ENCODE measurements at places on chromosomes 1 and 21.

DNA sequence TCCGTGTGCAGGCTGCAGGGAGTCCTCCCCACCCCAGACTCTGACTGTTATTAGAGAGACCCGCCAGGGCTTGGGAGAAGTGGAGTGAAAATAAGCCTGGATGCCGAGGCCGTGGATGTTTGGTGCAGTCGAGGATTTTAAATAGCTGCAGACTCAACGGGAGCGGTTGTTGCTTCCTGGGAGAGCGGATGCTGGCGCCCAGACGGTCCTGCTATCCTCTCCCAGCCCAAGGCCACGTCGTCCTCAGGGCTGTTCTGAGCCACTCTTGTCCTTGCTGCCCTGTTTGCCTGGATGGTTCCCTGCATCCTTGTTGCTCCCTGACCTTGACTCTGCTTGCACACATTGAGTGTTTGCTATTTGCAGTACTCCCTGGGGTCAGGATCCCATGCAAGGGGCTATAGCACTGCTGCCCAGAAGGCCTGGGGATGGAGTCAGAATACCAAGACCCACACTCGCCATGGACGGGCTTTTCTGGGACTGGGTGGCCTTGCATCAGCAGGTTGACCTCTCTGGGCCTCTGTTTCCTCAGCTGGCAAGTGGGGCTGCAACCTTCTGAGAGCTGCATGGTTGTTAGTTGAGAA, 205.3 kb upstream of the C1orf174 start:
- no peak overlapping the region for H3K27ac ChIP-seq
- H3K4me1 ChIP-seq: no peaks in the 10 kb centered on the region
- DNase-seq: no peak
- H3K36me3 ChIP-seq: no peaks in the 10 kb centered on the region
- H3K4me3 ChIP-seq: no peak overlapping the region
- peaks cover 18% of the 10 kb centered on the region for H3K27me3 ChIP-seq

DNA sequence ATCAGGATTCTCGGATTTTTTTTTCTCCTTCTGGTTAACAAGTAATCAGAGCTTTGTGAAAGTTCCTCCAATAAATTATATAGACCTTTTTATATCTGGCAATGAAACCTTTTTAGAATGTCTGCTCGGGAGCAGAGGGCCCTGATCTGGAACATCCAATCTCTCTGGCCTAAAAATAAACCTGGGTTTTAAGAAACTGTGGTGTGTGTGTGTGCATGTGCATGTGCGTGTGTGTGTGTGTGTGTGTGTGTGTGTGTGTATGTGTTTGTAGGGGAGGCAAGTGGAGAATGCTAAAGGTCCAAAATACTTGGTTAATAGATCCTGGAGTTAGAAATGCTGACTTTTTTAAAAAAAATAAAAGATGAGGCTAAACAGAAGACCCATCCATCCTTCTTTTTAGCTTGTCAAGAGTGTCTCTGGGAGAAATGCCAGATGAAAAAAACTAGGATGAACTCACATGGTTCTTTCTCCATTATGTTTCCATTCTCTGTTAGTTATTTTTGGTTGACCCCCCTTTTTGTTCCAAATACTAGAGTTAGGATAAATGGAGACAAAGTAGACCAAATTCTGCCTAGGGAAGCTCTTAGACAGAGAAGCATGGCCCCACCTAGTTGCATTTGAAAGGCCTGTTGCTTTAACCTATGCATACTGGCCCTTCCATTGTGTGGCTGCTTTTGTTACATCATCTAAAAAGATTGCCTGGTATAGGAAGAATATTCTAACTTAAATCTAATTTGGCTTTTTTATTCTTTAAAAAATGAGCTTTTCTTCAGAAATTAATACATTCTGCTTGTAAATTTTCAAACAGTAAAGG, 175.9 kb downstream of the PAPPA2 start:
- no peaks in the 10 kb centered on the region for H3K4me1 ChIP-seq
- no peaks in the 10 kb centered on the region for H3K27me3 ChIP-seq
- no peak overlapping the region for H3K27ac ChIP-seq
- no peak for DNase-seq

DNA sequence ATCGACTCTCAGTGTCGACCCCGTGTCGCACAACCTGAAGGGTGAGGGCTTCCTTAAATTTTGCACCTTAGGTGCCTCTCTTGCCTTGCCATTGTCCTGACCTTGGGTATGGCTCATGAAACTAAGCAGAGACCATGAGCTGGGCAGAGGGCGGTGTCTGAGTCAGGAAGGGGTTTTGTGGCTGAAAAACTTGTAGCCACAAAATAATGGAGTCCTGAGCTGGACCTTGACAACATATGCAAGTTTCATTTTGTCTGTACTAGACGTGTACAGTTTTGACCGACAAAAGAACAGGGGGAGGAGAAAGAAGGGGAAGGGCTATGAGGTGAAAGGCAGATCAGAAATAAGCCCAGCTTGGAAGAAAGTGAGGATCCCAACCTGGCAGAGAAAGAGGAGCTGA, 8.3 kb upstream of the RUNX1 start:
- DNase-seq: no peak
- H3K36me3 ChIP-seq: no peaks in the 10 kb centered on the region
- H3K27ac ChIP-seq: no peak overlapping the region
- H3K4me3 ChIP-seq: no peak overlapping the region
- no peaks in the 10 kb centered on the region for H3K27me3 ChIP-seq

- H3K27me3 ChIP-seq: peaks cover 9% of the 10 kb centered on the region
- no peaks in the 10 kb centered on the region for H3K36me3 ChIP-seq
- H3K27ac ChIP-seq: no peak overlapping the region
- DNase-seq: no peak
- no peak overlapping the region for H3K4me3 ChIP-seq
- H3K4me1 ChIP-seq: no peaks in the 10 kb centered on the region
These were observed 25.7 kb upstream of the CCDC190 start for GRCh38 chr1:162886705-162887104.

- H3K4me1 ChIP-seq: no peaks in the 10 kb centered on the region
- no peak for DNase-seq
- H3K36me3 ChIP-seq: no peaks in the 10 kb centered on the region
- H3K27me3 ChIP-seq: peaks cover 3% of the 10 kb centered on the region
- no peak overlapping the region for H3K4me3 ChIP-seq
These were observed 343.8 kb downstream of the RPS6KC1 start for GRCh38 chr1:213394837-213395236.

- DNase-seq: no peak
- no peaks in the 10 kb centered on the region for H3K27me3 ChIP-seq
- no peaks in the 10 kb centered on the region for H3K36me3 ChIP-seq
- H3K4me1 ChIP-seq: no peaks in the 10 kb centered on the region
- H3K27ac ChIP-seq: no peak overlapping the region
- no peak overlapping the region for H3K4me3 ChIP-seq
These were observed 483.4 kb downstream of the PLPP3 start for GRCh38 chr1:56095696-56096665.

DNA sequence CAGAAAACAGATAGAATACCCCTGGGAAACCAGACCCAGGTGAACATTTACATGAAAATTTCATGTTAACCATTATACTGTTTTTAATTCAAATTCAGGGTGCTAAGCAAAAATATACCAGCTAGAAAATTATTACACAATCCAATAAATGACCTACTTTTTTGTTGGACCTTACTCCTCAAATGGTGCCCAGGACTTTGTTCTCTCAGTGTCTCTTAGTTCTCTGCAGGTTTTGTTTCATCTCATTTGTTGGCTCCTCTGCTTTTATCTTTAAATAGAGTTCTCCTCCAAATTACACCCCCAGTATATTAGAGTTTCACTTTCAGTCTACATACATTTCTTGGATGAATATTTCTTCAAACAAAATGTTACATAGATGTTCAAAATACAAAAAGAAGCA, 314.8 kb downstream of the TPR start:
- no peaks in the 10 kb centered on the region for H3K36me3 ChIP-seq
- no peaks in the 10 kb centered on the region for H3K4me1 ChIP-seq
- H3K4me3 ChIP-seq: no peak overlapping the region
- no peak for DNase-seq
- H3K27me3 ChIP-seq: peaks cover 4% of the 10 kb centered on the region

DNA sequence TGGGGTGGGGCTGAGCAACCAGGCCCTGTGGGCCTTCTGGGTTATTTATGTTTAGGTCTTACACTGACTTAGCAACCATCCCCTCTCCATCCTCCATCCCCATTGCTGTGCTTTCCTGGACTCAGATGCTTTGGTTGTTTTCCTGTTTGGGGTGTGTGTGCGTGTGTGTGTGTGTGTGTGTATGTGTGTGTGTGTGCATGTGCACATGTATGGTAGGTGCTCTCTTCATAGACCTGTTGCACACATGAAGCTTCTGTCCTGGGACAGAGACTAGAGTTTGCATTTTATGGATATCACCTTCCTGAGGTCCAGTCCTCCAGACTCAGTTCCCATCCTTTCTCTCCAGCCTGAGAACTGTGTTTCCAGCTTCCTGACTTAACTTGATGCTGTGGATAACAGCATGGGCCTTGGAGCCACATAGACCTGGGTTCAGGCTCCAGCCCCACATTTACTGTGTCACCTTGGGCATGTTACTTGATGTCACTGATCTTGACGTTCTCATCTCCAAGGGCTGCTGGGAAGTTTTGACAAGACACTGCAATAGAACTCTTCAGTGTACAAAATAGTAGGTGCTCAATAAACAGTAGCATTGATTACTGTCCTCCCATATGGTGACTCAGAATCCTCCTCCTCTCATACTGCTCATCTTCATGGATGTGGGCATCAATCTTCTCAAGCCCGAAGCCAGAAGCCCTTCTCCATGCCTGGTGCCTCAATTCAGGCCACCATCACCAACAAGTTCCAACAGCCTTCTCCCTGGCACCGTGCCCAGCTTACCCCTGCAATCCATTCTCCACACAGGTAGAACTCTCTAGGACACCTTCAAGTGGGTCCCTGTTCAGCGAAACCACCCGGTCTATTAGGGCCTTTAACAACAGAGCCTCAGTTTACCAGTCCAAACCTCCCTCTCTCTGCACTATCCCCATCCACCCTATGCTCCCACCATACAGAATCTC, 181.8 kb upstream of the EDN2 start:
- H3K27ac ChIP-seq: peak overlapping the region; percentile 91
- no peaks in the 10 kb centered on the region for H3K27me3 ChIP-seq
- H3K4me1 ChIP-seq: peaks cover 84% of the 10 kb centered on the region
- peaks cover 5% of the 10 kb centered on the region for H3K36me3 ChIP-seq

DNA sequence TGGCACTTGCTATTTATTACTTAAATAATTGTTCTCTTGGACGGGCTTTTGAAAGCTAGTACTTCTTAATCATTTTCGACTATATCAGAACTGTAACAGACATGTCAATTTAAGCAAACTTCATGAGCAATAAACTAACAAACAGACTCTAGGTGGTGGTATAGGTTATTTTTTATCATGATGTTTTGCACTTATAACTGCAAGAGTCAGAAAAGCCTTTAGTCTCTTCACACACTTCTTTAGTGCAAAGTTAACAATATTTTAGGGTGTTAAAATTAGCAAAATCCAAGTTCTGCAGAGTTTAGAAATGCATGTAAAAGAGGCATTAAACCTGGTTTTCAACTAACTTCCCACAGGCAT, 2.2 kb downstream of the NRIP1 start:
- no peak for DNase-seq
- H3K27me3 ChIP-seq: no peaks in the 10 kb centered on the region
- peaks cover 67% of the 10 kb centered on the region for H3K4me1 ChIP-seq
- H3K27ac ChIP-seq: peak overlapping the region; percentile 97
- H3K36me3 ChIP-seq: peaks cover 12% of the 10 kb centered on the region

- DNase-seq: no peak
- H3K4me3 ChIP-seq: no peak overlapping the region
- H3K4me1 ChIP-seq: peaks cover 29% of the 10 kb centered on the region
- H3K36me3 ChIP-seq: no peaks in the 10 kb centered on the region
- peaks cover 5% of the 10 kb centered on the region for H3K27me3 ChIP-seq
These were observed 40.3 kb downstream of the PLEKHA6 start for GRCh38 chr1:204319462-204319861.

DNA sequence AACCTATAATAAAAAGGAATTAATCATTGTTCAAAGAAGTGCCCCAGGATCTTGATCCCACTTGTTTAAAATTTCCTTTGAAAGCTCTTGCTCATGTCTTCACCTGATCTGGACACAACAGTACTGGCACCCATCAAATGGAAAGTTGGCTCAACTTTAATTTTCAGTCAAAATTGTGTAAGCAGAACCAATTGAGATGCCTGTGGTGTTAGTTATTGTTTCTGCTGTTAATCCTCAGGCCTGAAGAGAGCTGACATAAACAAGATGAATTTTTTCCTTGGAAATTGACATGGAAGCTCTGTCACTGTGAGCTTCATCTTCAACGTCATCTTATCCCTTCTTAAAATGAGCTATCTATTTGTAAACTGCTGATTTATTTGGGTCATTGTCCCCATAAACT, 88.3 kb upstream of the TNFSF4 start:
- peaks cover 13% of the 10 kb centered on the region for H3K27me3 ChIP-seq
- peaks cover 57% of the 10 kb centered on the region for H3K4me1 ChIP-seq

DNA sequence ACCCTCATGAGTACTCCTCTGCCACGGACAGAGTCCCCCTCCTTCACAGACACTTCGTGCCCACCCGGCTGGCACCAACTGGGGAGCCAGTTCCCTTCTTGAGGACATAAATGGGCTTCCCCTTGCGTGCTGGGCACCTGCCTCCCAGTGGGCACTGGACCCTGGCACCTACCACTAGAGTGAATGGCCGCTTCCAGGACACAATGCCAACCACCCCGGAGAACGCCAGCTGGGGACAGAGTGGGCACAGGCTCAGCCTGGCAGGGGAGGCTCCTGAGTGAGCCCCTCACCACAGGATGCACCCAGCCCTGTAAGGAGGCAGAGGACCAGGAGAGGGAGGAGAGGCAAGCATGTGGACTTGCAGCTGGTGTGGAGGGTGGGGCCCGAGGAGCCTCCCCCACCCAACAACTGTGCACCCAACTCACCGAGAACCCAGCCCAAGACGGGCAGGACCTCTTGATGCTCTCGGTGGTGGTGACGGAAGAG, 1.0 kb downstream of the ENTREP3 start:
- H3K4me3 ChIP-seq: peak overlapping the region; percentile 80
- peaks cover 48% of the 10 kb centered on the region for H3K4me1 ChIP-seq
- peak overlapping the region; percentile 83 for H3K27ac ChIP-seq
- peaks cover 47% of the 10 kb centered on the region for H3K36me3 ChIP-seq
- no peaks in the 10 kb centered on the region for H3K27me3 ChIP-seq

- no peaks in the 10 kb centered on the region for H3K36me3 ChIP-seq
- H3K27me3 ChIP-seq: no peaks in the 10 kb centered on the region
- no peak overlapping the region for H3K27ac ChIP-seq
These were observed 84.9 kb downstream of the SIM2 start for GRCh38 chr21:36783612-36784374.

- no peak overlapping the region for H3K4me3 ChIP-seq
- no peaks in the 10 kb centered on the region for H3K4me1 ChIP-seq
- DNase-seq: no peak
- peaks cover 16% of the 10 kb centered on the region for H3K36me3 ChIP-seq
These were observed 47.0 kb downstream of the CDCP2 start for GRCh38 chr1:54105736-54106269.
